ENCODE measurements at places on chromosomes 3 and 15.
A peak's percentile ranks its signal among the peaks of the same experiment; 100 is the strongest.

DNA sequence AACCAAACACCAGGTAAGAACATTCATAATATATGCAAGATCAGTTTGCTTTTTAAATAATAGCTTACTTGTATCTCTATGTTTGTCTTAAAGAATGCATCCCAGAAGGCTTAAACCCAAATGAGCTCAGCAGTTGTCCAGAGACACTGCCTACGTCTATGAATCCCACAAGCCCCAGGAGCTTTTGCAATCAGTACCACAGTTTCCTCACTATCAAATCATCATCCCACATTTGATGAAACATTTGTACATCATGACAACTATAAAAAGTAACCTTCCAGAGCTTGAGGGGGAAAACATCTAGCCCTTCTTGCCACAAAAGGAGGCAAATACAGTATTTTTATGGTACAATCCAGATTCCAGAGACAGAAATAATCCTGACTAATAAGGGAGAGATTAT lies 63.7 kb downstream of the ATP8B4 start:
- DNase-seq = peak; percentile 82

- no peak for DNase-seq
These were observed 589 bp upstream of the GPR27 start for GRCh38 chr3:71752831-71753700.

DNA sequence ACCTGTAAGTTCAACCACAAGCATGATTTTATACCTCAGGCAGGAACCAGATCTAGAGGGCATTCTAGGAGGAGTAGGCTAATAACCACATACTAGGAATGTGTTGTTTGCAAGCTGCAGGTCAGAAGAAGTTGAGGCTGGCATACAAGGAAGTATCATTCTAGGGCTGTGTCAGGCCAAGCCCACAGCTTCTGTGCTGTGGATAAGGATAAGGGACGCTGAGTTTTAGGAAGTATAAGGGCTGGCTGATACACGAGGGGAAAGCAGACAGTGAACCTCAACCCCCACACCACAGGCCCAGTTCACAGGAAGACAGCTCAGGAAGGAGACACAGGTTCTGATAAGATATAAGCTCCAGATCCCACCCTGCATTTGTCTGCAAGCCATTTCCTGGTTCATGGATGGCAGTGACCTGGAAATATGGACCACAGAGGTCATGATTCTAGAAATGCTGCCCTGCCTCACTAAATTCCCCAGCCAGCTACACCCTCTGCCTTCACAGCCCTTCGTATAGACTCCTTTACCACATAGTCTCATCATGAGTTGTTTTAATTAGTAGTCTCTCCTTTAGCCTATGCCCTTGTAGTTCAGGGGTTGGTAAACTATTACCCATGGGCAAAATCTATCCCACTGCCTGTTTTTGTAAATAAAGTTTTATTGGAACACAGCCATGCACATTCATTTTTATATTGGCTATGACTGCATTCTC lies 260.7 kb downstream of the OPA1 start:
- DNase-seq = peak; percentile 81

- no peak for DNase-seq
These were observed 262.1 kb downstream of the CNTN4 start for GRCh38 chr3:2360815-2361214.

- peak; percentile 64 for DNase-seq
These were observed 453.7 kb downstream of the FOXP1 start for GRCh38 chr3:71129611-71130431.

DNA sequence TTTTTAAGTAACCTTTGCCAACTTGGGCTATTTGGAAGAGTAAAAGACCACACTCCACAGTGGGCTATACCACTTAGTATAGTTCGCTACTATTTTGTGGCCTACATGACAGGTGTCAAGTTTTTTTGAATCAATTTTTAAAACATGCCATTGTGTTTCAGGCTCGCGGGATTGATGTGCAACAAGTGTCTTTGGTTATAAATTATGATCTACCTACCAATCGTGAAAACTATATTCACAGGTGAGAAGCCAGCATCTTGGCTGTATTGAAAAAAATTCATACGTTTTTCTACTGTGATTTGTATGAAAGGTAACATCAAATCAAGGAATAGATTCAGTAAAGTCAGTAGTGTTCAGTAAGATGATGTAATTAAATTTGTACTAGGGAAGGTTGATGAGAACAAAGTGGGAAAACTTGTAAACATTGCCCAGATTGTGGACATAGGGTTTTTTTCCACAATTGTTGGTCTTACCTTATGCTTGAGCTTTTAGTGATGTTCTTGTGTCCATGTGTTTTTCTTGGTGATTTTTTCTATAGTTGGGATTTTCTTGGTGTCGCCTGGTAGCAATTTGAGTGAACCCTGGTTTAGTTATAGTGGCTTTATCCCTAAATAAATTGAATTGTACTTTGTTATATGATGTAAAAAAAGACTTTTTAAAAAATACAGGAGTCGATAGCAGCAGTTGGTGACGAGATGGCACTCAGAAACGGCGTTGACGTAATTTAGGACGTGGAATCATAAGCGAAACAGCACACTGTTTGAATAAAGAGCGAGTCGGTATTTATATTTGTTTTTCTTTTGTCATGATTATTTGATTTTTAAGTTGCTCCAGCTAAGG lies 4.5 kb downstream of the EIF4A2 start:
- DNase-seq = no peak

- no peak for DNase-seq
These were observed 471.8 kb upstream of the PROK2 start for GRCh38 chr3:72256716-72257115.
